Activated CD4-positive, alpha-beta T cell treated with anti-CD3 and anti-CD28 coated beads, Interleukin-2, amount 50 U/mL, for 24 hours (primary cell): ENCODE measurements at places on chromosomes 5 and 9.

GRCh38 chr5:117675646-117676045 is 1101.0 kb upstream of the SEMA6A start:
- DNase-seq = no peak

- DNase-seq = no peak
Measured at GRCh38 chr5:93208141-93208751, 372.8 kb downstream of the NR2F1-AS1 start.

GRCh38 chr9:124894035-124894740 is 32.3 kb downstream of the ARPC5L start:
- no peak for DNase-seq

GRCh38 chr9:98861781-98862504 is 54.5 kb downstream of the GALNT12 start:
- no peak for DNase-seq

DNA sequence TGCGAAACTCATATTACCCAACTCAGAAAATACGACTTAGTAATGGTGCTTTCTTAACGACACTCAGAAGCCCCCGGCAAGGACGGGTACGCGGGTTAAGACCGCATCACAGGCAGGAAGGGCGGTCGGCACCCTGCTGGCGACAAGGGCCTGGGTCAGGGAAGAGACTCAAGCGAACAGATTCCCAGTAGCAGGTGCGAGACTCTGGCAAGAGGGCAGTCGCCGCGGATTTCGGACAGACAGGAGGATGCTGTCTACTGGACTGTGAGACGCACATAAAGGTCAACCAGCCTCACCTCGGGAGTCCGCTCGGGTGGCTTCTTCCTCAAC is 398 bp downstream of the RAPGEF6 start:
- DNase-seq = peak; percentile 33

- no peak for DNase-seq
Measured at GRCh38 chr9:112360047-112360804, 19.7 kb upstream of the HSDL2 start.

- DNase-seq = no peak
Measured at GRCh38 chr5:107563959-107564544, 106.7 kb downstream of the EFNA5 start.

- DNase-seq = no peak
Measured at GRCh38 chr9:96199006-96199405, 103.0 kb downstream of the HSD17B3 start.

DNA sequence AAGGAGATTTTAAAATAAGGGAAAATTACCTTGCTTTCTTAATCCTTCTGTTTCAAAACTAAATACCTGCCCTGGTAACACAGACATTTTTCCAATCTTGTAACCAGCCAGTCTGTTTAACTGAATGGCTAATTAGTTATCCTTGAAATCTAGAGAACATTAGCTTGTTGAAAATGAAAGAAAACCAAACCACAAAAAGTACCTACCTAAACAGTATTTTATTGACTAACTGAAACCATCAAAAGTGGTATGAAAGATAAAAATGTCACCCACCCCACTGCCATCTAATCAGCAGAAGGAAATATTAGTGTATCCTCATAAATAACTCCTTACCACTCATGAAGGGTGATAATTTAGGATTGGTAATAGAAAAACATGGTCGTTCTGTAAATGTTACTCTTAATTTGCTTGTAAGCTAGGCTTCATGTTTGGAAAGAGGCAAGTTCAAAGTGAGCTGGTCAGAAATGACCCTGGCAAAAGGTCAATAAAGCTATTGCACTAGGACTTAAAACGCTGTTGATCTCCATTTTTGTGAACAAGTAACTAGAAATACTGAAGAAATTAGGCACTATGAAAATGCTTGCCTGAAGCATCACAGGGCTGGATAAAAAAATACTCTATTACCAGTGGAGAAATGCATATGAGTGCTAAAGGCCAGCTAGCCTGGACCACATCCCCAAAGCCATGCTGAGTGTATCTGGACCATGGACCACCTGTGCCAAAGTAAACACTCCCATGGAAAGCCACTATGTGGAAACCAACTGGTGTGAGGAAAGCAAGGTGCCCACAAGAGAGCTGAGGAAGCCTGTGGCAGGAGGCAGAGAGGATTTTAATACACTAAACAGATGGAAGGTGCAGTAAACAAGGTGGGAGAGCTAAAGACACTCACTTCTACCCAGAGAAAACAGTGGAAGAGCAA is 8.4 kb downstream of the SEMA5A start:
- DNase-seq = no peak

GRCh38 chr9:109912082-109912582 is 132.1 kb downstream of the PALM2AKAP2 start:
- DNase-seq = no peak

GRCh38 chr9:36492865-36493264 is 79.8 kb upstream of the MELK start:
- DNase-seq = no peak

DNA sequence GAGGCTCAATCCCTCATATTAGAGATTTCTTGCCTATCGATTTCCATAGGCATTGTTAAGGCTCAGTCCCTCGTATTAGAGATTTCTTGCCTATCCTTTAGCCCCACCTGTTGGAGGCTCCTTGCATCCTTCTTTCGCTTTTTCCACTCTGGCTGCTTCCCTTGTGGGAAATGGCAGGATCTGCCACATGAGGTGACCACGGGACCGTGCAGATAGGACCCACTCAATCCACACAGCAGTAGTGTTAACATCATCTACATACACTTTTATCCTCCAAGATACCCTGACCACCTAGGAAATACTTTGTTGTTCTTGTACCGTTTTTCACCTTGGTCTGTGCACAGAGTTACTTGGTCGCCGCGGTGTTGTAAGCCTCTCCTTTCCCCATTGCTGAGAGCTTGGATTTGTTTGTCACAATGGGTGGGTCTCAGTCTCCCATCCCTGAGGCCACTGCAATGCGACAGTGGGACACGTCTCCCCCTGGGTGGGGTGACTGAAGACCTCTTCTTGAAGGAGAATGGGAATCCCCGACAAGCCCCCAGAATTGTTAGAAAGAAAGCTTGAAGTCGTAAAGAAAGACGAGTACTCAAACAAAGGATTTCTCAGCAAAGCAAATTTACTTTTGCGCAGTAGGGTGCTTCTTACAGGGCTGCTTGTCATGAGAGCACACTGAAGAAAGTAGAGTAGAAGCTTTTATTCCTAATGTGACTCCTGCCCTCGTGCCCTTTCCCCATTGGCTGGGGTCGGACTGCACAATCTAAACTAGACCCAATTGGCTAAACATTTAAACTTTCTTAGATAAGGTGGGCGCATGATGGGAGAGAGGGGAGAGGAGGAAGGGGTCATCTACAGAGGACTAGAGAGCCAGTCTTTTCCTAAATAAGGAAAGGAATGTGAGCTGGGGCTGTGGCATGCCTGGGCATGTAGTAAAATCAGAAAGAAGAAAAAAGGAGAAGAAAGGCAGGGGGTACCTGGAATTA is 19.8 kb downstream of the IFT74 start:
- DNase-seq = no peak

GRCh38 chr5:170008376-170008775 is 28.1 kb upstream of the INSYN2B start:
- no peak for DNase-seq

GRCh38 chr9:33660772-33661171 is 134.6 kb upstream of the PRSS3 start:
- DNase-seq = no peak

- no peak for DNase-seq
Measured at GRCh38 chr5:169778622-169779596, 141.8 kb downstream of the DOCK2 start.

DNA sequence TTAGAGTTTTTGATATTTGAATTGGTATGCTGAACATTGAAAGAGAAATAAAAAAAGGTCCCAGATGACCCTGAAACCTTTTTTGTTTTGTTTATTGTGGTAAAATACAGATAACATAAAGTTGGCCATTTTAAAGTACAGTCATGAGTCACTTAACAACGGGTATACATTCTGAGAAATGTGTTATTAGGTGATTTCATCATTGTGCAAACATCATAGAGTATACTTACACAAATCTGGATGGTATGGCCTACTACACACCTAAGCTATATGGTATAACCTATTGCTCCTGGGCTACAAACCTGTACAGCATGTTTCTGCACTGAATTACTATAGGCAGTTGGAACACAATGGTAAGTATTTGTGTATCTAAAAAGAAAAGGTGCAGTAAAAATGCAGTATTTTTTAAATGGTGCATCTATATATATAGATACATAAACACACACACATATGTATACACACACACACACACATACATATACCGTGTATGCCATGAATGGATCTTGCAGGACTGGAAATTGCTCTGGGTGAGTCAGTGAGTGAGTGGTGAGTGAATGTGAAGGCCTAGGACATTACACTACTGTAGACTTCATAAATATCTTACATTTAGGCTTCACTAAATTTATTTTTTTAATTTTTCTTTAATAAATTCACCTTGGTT is 31.0 kb downstream of the TTC1 start:
- no peak for DNase-seq

DNA sequence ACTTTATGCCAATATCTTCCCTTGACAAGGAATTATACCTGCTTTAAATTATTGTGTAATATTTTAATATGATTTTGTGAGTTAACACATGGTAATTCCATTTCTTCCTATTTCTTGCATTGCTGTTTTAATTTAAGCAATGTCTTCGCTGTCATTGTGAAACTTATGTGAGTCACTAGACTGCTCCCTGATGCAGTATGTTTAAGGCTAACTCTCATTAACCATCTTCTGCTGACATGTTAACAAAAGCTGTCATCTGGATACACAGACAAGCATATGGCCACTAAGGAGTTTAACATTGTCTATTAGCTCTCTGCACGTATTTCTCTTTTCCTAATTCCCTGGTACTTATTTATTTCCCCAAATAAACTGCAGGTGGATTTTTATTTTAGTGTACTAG is 980.8 kb upstream of the CTNND2 start:
- no peak for DNase-seq

GRCh38 chr9:128164307-128164885 is 4.3 kb downstream of the BBLN start:
- no peak for DNase-seq

DNA sequence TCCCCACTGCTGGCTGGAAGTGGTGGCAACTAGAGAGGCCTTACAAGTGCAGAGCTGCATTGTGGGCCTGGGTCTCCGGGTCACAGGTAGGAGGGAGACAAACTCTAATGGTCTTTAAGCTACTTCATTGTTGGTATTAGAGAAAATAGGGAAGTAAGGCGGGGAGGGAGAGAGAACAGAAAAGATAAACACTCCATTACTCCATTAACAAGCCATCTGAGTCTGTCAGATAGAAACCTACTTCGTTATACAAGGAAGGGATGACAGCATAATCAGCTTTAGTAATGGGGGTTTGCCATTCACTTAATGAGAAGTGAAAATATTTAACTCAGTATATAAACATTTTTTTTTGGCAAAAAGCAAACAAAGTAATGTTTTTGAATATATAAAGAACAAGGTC is 107.4 kb downstream of the TLE1 start:
- no peak for DNase-seq

GRCh38 chr5:125829349-125829748 is 593.9 kb upstream of the GRAMD2B start:
- no peak for DNase-seq

DNA sequence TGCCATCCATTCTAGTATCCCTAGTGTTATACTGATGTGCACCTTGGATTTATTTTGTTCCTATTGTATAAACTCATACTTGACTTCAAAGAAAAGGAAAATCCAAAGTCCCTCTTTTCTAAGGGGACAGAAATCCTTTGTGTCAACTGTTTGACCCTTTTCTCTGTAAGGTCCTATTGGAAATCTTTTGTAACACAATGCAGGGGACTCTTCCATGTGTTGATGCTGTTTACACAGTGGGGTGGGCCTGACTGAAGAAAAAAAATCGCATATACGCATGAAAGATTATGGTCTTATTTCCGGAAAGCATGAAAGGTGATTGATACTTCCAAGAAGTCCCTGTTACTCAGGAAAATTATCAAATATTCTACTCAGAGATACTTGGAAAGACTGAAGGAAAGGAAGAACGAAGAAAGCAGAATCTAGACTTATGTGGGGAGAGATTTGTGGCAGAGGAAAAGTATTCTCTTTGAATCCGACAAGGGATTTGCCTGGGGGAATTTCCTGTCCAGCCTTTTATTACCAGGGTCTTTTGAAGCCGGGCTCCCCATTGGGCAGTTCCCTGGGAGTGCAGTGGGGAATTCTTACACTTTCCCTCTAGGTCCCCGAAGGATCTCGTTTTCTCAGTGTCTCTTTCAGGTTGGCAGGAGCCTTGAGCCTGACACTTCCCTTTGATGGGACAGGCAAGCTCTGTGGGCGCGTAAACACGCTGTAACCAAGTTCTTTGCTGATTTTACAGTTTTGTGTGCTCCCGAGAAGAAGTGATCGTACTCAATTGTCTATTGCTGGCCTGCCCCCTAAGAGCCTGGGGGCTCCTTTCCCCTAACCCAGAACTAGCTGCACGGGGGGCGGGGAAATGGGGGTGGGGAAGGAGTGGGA is 779 bp upstream of the VCAN start:
- no peak for DNase-seq

DNA sequence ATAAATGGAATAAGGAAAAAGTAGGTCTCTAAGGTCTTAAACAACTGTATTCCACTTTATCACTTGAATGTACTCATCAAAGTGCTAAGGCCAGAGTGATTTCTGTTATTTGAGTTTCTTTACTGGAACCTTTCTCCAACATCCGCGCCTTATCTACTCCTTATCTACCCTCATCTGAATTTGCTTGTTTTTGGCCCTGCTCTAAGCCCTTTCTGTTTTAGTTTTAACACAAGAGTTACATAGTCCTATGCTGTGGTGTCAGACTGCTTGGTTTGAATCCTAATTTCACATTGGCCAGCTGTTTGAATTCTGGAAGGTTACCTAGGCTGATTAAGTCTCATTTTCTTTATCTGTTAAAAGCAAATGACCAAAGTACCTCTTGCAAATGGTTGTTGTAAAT is 128.3 kb downstream of the PCSK5 start:
- DNase-seq = no peak

DNA sequence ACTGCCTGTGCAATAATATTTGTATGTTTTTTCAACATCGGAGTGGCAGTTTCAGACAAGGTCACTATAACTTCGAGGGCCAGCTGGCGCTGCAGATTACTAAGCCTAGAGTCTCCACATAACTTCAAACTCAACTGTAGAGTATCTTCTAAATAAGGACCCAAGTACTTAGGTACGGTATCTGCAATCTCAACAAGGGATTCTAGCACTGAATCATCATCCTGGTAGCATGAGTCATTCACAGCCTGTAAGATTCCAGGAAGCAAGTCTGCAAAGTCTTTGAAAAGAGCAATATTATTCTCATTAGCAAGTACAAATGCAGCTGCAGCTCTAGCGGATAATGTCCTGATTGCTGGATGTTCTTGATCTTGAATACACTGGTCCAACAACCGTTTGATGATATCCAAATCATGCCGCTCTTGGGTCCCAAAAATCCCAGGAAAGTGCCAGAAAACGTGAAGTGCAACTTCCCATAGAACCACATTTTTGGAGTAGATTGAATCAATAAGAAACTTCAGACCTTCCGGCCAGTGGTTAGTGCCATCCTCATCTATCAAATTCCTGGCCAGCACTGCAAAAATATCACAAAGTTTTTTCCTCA is 654 bp downstream of the RANBP6 start:
- DNase-seq = peak; percentile 16

- DNase-seq = no peak
Measured at GRCh38 chr5:74916831-74917710, 50.9 kb upstream of the FAM169A start.

- DNase-seq = no peak
Measured at GRCh38 chr9:137679249-137679648, 60.4 kb downstream of the EHMT1 start.

- no peak for DNase-seq
Measured at GRCh38 chr5:151661968-151662732, 24.6 kb downstream of the SPARC start.
